ENCODE measurements at places on chromosomes 4 and X. TPM values are rescaled to one million over a fixed set of nuclear protein-coding genes. Genes with fewer than 3 reads are reported as not detected.
A peak's percentile ranks its signal among the peaks of the same experiment; 100 is the strongest.

HSFX4 gene
- not detected for total RNA-seq

TCEAL6 gene
- not detected for total RNA-seq

KCNIP4 gene
- not detected for total RNA-seq

DCAF8L2 gene
- not detected for total RNA-seq

PAK3 gene
- total RNA-seq, result 0.05 TPM

- H3K4me3 ChIP-seq, result no peak overlapping the region
- no peaks in the 10 kb centered on the region for H3K4me1 ChIP-seq
- no peak for DNase-seq
- H3K27ac ChIP-seq, result no peak overlapping the region
Measured at GRCh38 chr4:16492872-16493271, 266.6 kb upstream of the TAPT1 start.

DNA sequence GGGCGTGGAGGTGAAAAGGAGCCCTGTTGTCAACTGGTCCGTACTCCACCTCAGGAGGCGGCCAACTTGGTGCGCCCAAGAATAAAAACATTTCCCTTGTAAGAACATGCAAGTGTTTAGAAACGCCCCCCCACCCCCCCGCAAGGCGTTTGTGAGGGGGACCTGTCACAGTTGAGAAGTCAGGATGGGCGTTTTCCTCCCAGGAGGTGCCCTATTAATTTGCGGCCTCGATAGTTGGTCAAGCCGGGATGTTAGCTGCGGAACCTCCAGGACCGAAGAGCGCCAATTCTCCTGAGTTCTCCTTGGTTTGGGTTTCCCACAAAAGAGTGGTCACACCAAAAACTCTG lies 651 bp upstream of the SAP30 start:
- peak overlapping the region; percentile 96 for H3K27ac ChIP-seq
- peak; percentile 74 for DNase-seq
- H3K4me1 ChIP-seq, result peaks cover 39% of the 10 kb centered on the region

DNA sequence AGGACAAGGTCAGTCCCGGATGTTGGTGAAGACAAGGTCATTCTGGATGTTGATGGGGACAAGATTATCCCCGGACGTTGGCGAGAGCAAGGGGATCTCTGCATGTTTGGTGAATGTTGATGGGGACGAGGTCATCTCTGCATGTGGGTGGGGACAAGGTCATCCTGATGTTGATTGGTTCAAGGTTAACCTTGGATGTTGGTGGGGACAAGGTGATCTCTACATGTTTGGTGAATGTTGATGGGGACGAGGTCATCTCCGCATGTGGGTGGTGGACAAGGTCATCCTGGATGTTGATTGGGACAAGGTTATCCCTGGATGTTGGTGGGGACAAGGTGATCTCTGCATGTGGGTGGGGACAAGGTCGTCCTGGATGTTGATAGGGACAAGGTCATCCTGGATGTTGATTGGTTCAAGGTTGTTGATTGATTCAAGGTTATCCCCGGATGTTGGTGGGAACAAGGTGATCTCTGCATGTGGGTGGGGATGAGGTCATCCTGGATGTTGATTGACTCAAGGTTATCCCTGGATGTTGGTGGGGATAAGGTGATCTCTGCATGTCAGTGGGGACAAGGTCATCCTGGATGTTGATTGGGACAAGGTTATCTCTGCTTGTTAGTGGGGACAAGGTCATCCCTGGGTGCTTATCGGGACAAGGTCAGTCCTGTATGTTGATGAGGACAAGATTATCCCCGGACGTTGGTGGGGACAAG lies 28.8 kb upstream of the PLCXD1 start:
- H3K27me3 ChIP-seq, result no peaks in the 10 kb centered on the region
- no peak overlapping the region for H3K4me3 ChIP-seq
- H3K4me1 ChIP-seq, result peaks cover 24% of the 10 kb centered on the region

DNA sequence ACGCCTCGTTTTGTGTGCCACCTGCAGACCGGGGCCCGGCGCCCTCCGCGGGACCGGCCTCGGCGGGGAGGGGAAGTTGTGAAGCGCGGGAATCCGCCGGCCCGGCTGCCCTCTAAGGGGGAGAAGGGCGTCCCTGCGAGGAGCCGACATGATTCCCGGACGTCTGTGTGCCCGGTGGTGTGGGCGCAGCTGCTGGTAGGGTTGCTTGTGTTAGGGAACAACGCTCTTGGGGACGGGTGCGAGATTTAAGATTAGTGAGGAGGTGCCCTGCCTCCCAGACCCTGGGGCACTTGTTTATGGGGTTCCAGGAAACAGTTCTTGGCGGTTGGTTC lies 627 bp downstream of the CDKN2AIP start:
- peak overlapping the region; percentile 96 for H3K27ac ChIP-seq
- DNase-seq, result no peak
- peaks cover 43% of the 10 kb centered on the region for H3K36me3 ChIP-seq
- peak overlapping the region; percentile 94 for H3K4me3 ChIP-seq
- no peaks in the 10 kb centered on the region for H3K27me3 ChIP-seq
- H3K4me1 ChIP-seq, result peaks cover 45% of the 10 kb centered on the region

GRCh38 chrX:66601522-66601921 lies 37.4 kb downstream of the EDA2R start:
- no peak for DNase-seq
- H3K4me3 ChIP-seq, result no peak overlapping the region
- H3K27ac ChIP-seq, result no peak overlapping the region
- H3K27me3 ChIP-seq, result no peaks in the 10 kb centered on the region

- no peaks in the 10 kb centered on the region for H3K27me3 ChIP-seq
- DNase-seq, result no peak
- H3K4me1 ChIP-seq, result no peaks in the 10 kb centered on the region
- H3K36me3 ChIP-seq, result no peaks in the 10 kb centered on the region
- no peak overlapping the region for H3K27ac ChIP-seq
Measured at GRCh38 chr4:176444741-176445140, 125.0 kb downstream of the SPCS3 start.

DNA sequence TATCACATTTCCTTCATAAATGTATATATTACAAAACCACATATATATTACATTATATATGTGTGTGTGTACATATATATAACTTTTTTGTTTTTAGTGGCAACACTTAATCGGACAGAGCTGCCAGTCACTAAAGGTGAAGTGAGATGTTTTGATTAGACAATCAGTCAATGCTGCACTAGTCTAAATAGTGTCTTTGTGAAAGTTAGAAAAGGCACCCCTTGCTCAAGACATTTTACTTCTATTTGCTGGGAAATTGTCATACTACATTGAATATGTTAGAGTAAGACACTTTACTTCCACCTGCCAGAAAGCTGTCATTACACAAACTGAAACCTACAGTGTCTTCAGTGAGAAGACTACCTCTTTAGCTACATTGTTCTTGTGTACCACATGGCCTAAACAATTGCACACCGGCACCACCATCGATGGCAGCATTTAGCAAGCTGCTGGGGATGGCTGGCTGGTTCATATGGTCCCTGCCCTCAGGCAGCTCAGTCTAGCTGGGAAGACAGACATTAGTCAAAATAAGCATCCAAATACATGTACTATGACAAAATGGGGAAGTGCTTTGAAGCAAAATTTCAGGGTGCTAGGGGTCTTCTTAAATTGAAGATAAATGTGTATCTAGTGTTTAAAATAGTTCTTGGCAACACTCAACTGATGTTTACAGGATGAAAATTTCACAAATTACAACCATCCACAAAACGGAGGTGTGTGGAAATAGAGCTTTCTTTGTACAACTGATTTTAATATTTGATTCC lies 148.1 kb upstream of the GATB start:
- no peaks in the 10 kb centered on the region for H3K27me3 ChIP-seq
- H3K36me3 ChIP-seq, result no peaks in the 10 kb centered on the region
- H3K27ac ChIP-seq, result no peak overlapping the region
- H3K4me3 ChIP-seq, result no peak overlapping the region

GRCh38 chr4:150931796-150932195 lies 83.3 kb downstream of the LRBA start:
- no peak for DNase-seq
- H3K4me1 ChIP-seq, result no peaks in the 10 kb centered on the region
- H3K27ac ChIP-seq, result no peak overlapping the region
- no peaks in the 10 kb centered on the region for H3K27me3 ChIP-seq
- H3K4me3 ChIP-seq, result no peak overlapping the region

- no peaks in the 10 kb centered on the region for H3K36me3 ChIP-seq
- H3K27ac ChIP-seq, result no peak overlapping the region
- DNase-seq, result no peak
- H3K4me3 ChIP-seq, result no peak overlapping the region
- no peaks in the 10 kb centered on the region for H3K4me1 ChIP-seq
- peaks cover 11% of the 10 kb centered on the region for H3K27me3 ChIP-seq
Measured at GRCh38 chr4:154623436-154623835, 11.0 kb upstream of the FGG start.

- H3K4me1 ChIP-seq, result peaks cover 49% of the 10 kb centered on the region
- H3K36me3 ChIP-seq, result peaks cover 29% of the 10 kb centered on the region
- peak; percentile 83 for DNase-seq
- H3K27ac ChIP-seq, result peak overlapping the region; percentile 82
Measured at GRCh38 chrX:153947009-153947769, 2.7 kb upstream of the RENBP start.

DNA sequence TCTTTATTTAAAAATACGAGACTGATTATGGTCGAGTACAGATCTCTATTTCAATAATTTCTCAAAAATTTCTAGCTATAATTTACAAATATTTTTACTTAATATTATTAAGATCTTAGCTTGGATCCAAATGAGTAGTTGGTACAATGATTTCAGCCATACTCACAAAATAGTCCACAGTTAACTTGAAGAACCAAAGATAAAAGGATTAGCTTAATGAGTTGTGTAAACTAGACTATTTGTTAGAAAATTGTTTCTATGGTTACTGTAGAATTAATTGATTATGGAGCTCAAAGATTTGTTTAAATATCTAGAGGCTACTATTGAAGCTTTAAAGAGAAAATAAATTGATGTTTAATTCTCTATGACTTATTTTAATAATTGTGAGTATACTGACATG lies 1.6 kb downstream of the UGT2B10 start:
- no peak overlapping the region for H3K4me3 ChIP-seq
- DNase-seq, result no peak
- H3K27ac ChIP-seq, result no peak overlapping the region
